Ecto neural progenitor cell (in vitro differentiated cells): ENCODE measurements at places on chromosomes 5 and 9.

- DNase-seq, result no peak
Observed at GRCh38 chr9:90956026-90956810, 154.6 kb downstream of the SYK start.

DNA sequence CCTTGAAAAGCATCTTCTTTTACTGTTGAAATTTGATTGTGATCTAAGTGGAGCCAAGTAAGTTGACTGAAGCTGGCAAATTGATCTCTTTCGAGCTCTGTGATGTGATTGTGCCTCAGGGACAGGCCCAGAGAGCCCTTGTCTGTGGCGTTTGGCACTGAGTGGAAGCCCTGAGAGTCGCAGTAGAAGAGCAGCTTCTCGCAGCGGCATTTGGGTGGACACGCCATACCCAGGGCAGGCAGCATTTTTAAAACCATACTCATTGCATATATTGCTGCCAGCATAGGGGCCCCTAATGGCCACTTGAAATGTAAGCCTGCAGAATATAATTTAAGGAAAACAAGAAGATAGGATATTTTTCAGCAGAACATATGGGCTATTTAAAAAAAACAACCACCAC is 894 bp downstream of the LRRTM2 start:
- DNase-seq, result no peak

GRCh38 chr9:87886210-87886932 is 3.7 kb downstream of the SPATA31E1 start:
- no peak for DNase-seq

GRCh38 chr5:80077051-80077714 is 42.0 kb downstream of the THBS4 start:
- peak; percentile 30 for DNase-seq

GRCh38 chr5:163585206-163585605 is 79.8 kb downstream of the MAT2B start:
- no peak for DNase-seq

DNA sequence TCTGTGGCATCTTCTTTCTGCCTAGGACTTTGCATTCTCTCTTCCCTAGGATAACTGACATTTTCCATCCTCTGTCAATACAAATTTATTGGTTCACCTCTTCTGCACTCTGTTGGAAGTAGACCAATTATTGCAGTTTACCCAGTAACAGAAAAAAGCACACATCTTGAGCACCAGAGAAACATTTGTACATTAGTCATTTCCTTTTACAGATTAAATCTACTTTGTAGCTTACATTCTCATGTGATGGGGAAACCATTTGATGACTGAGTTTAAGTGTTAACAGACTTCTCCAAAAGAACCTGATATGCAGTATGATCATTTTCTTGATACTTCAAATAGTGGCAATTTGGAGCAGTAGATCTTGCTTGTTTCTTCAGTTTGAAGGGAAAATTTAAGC is 1098.8 kb downstream of the DTWD2 start:
- DNase-seq, result no peak

GRCh38 chr5:5979377-5979760 is 399.0 kb downstream of the MED10 start:
- no peak for DNase-seq

GRCh38 chr9:22815246-22815645 is 368.6 kb downstream of the DMRTA1 start:
- DNase-seq, result no peak

GRCh38 chr5:64972591-64972990 is 203.9 kb downstream of the CWC27 start:
- no peak for DNase-seq

- no peak for DNase-seq
Observed at GRCh38 chr5:93164690-93165089, 416.3 kb downstream of the NR2F1-AS1 start.

DNA sequence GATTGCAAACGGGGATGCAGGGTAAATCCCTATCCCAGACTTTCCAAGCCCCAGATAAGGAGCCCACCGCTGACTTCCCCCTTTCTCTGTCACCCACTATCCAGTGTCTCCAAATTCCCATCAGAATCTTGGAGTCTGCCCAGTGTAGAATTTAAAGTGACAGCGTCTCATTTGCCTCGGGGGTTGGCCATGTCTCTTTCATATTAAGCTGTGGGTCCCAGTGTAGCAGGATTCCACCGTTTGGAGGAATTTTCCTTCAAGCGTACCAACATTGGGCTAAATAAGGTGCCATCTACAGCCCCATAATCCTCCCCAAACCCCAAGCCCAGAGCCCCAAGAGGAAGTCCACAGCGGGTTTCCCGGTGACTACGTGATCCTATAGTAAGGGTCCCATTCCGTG is 1.1 kb downstream of the BRINP1 start:
- DNase-seq, result no peak

- DNase-seq, result peak; percentile 53
Observed at GRCh38 chr5:175195698-175196656, 248.0 kb downstream of the DRD1 start.

DNA sequence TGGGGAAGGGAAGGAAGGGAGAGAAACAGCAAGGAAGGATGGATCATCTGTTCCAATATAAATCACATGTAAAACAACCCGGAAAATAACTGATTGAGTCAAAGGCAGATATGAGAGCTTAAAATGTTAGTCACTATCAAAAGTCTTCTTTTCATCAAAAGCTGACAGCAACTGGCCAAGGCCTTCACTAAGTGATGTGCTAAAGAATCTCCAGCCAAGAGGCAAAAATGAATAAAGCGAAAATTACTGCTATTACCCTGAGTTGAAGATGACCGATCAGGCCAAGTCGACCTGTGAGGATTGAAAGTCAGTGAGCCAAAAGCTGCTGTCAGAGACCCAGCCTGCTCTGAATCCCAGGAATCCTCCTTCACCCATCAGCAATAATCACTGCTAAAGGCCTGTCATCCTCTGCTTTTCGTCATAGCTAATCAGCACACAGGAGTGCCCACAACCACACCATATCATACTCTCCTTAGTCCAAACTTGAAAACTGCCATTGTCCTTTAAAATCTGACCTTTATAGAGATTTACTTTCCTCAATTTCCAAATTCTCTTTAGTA is 736.9 kb downstream of the TLE1 start:
- DNase-seq, result no peak

- no peak for DNase-seq
Observed at GRCh38 chr5:59988396-59988795, 94.9 kb upstream of the PDE4D start.

GRCh38 chr5:127428276-127428675 is 89.2 kb upstream of the PRRC1 start:
- no peak for DNase-seq

DNA sequence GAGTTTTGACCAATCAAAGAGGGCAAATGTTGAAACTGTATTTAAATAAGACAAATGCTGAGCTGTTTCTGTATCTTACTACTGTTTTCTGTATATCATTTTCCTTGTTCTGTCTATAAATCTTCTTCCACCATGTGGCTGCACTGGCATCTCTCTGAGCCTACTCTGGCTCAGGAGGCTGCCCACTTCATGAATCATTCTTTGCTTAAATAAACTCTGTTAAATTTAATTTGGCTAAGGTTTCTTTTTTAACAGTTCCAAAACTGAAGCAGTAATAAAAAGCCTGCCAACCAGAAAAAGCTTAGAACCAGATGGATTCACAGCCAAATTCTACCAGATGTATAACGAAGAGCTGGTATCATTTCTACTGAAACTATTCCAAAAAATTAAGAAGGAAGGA is 40.2 kb upstream of the TAS2R1 start:
- DNase-seq, result no peak

DNA sequence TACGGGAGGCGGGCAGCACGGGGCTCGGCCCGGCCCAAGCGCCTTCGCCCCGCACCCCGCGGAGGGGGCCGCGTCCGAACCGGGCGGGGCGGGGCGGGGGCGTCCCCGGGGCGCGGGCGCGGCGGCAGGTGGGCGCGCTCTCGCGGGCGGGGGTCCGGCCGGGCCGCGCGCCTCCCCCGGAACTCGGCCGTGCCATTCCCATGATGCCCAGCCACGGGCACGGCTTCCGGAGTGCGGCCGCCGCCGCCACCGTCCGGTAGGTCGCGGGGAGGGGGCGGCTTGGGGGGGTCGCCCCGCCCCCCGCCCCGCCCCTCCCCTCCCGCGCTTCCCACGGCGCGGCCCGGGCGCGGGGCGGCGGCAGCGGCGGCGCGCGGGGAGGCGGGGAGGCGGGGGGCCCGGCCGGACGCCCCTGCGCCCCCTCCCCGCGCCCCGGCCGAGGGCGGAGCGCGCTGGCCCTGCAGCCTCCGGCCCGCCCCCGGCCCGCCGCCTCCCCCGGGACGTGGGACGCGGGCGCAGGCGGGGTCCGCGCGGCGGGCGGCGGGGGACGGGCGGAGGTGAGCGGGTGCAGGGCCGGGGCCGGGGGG is at the start of gene PPP1R26:
TSS of gene PPP1R26 (plus strand) at position 314 of the 584 bp plus-strand sequence. CDS start 4,729 bp downstream, outside the sequence.
- no peak for DNase-seq

DNA sequence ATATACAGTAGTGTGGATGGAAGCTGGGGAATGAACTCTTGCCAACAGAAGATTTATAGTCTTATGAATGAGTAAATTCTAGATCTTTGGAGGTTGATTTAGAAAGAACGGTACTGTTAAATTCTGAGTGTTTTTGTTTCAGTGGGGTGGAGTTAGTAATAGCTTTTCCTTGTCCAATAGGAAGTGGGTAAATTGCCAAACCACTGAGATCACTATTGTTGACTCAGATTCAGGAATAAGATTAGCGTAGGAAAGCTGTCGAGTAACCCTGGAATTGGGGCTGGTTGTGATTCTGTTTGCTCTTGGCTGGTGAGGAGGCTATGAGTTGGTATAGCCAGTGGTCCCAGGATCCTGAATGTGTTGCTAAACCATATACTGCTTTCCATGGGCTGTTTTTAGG is 155.6 kb downstream of the ARHGAP26 start:
- DNase-seq, result no peak

- DNase-seq, result peak; percentile 54
Observed at GRCh38 chr5:75734913-75735789, 17.9 kb upstream of the POC5 start.

DNA sequence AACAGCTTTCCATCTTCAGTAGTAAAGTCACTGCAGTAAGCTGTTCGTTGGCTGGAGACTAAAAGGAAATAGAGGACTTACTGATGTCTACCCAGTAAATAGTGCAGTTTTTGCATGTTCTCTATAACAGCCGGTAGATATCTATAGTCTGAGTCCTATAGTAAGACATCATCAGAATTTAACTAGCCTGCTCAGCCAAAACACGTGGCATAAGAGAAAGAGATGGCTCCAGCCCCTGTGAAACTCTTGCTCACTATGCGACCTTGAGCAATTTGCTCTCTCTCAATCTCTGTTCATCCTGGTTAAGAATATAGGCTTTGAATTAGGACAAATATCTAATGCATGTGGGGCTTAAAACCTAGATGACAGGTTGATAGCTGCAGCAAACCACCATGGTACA is 201.6 kb upstream of the PAPPA start:
- DNase-seq, result no peak

DNA sequence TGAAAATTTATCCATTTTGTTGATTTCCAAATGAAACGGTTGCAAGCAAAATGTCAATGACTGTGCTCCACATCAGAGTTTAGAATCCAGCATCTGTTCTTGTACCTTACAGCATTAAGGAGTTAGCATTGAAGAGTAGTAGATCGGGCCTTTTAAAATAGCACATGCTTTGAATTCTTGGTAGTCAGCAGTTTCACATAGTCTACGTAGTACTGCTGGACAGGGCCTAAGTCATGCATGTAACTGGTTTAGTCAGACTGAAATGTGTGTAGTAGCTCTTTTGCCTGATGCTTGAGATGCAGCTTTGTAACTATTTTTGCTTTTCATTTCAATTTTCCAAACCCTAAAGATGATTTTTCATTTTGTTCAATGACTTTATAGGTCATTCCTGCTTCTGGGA is 19.8 kb downstream of the LECT2 start:
- DNase-seq, result no peak

DNA sequence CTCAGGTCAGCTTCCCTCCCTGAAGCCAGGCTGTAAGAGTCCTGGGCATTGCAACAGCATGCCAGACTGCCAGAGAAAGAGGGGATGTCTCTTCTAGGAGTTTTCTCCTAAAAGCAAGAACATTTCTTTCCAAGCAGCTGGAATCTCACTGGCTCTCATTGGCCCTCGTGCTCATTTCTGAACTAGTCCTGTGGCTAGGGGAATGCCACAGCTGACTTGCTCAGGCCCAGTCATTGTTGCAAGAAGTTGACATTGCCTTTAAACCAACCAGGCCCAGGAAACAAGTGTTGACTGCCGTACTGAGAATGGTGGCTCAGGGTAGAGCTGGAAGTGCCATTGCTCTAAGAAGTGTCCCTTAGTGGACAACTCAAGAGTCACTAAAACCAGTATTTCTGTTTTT is 15.0 kb upstream of the CEP120 start:
- no peak for DNase-seq

- no peak for DNase-seq
Observed at GRCh38 chr5:82863266-82863665, 213.9 kb downstream of the TMEM167A start.

DNA sequence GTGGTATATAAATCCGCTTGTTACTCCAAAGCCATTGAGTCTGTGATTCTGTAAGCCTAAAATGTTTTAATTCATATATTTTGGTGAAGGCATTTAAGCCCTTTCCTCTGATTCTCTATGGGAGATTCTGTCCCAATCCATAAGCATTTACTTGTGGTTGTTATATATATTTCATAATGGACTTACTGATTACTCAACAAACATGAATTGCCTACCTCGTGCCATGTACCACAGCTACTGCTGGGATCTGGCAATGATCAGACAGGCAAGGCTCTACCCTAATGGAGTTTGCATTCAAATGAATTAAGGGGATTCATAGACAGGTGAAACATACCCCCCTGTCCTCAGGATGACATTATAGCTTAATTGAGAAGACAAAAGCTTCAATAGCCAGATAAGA is 54.5 kb downstream of the C9orf152 start:
- no peak for DNase-seq

- DNase-seq, result no peak
Observed at GRCh38 chr9:114503009-114503408, 2.3 kb downstream of the WHRN start.

GRCh38 chr5:146041180-146041789 is 64.1 kb downstream of the PLAC8L1 start:
- DNase-seq, result no peak

GRCh38 chr9:114757395-114757794 is 48.4 kb downstream of the TNFSF15 start:
- no peak for DNase-seq

DNA sequence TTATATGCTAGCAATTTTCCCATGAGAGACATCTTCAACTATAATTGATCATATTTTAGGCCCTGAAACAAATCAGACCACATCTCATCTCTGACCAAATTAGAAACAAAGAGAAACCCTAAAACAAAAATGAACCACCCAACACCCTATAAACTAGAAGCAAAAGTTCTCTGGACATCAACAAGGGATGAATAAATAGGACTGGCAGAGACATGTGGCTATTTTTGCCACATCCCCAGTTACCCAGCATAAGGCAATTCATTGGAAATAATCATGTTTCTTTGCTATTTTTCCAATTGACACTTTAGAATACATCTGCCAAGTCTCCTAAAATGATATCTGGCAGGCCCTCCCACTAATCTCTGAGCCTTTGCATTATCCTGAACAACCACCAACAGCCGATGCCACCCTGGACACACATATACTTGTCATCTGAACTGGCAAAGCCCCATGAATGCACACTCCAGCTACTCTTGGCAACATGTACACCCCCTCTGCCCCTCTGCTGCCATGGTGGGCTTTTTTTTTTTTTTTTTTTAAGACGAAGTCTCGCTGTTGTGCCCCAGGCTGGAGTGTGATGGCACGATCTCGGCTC is 53.5 kb upstream of the EQTN start:
- no peak for DNase-seq

GRCh38 chr5:84861306-84861705 is 476.6 kb upstream of the EDIL3 start:
- no peak for DNase-seq
